HFFc6 (cell line): ENCODE measurements at places on chromosomes 1 and 21. TPM values are rescaled to one million over a fixed set of nuclear protein-coding genes. Genes with fewer than 3 reads are reported as not detected.

DNA sequence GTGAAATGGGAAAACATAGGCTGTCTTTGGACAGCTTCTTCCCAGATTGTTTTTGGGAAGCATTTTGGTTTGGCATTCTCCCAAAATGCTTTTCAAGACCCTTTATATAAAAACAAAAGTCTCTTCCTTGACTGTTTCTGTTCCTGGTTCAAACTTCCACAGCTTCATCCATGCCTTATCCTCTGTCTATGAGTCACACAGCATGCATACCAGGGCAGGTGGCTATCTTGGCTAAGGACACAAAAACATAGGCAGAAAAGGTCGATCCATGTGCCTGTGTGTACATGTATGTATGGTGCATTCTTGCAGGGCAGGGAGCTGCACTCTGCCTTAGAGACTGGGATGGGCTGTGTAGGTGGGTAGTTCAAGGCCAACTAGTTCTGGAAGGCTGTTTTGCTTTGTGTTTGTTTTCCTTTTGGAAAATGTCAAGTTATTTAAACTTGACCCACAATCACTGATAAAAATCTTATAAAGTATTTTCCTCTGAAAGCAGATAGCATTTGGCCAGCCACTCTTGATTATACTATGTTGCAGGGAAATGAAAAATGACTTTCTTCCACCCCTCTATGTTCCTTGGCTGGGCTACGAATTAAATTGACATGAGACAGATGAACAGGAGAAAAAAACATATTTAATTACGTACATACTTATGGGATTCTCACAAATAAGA, 437.0 kb downstream of the SIPA1L2 start:
- DNase-seq = no peak

GRCh38 chr1:23475134-23475628, 8.8 kb downstream of the ASAP3 start:
- DNase-seq = peak; percentile 94

DNA sequence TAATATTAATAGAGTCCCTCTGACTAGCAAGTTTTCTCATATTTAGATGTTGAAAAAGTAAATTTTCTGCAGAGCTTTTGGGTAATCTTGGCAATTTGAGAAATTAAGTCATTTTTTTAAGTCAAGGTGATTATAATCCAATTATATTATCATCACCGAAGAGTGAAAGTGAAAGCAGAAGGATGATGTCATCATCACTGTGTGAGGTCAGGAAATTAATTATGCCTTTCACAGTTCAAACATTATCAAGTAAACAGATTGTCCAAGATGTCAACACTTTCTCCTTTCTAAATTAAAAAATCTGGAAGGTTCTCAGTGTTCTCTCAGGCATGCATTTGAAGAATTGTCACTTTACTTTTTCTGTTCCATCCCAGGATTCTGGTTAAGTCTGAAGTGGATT, 296.0 kb downstream of the TBX15 start:
- no peak for DNase-seq

Gene TNFRSF18
- not detected in 2 replicates for total RNA-seq

GRCh38 chr1:37719572-37720195, 27.4 kb downstream of the CDCA8 start:
- no peak for DNase-seq

Gene PCAT6
- total RNA-seq = 1.8 to 3.2 TPM (median 3.1 TPM) in 3 replicates

- DNase-seq = no peak
Measured at GRCh38 chr1:22582661-22583635, 19.7 kb downstream of the EPHA8 start.

GRCh38 chr1:1402072-1402900, 3.2 kb upstream of the CCNL2 start:
- DNase-seq = peak; percentile 57

Gene CHI3L2
- not detected in 3 replicates for total RNA-seq

GRCh38 chr21:28592205-28592865, 400.3 kb downstream of the LTN1 start:
- no peak for DNase-seq
